Osteoblast (primary cell): ENCODE measurements at places on chromosomes 6 and 20. TPM values are rescaled to one million over a fixed set of nuclear protein-coding genes. Genes with fewer than 3 reads are reported as not detected.

PTPRT gene
- not detected in 2 replicates for total RNA-seq

OLIG3 gene
- not detected in 2 replicates for total RNA-seq

SASH1 gene
- 61.0 and 71.7 TPM in 2 replicates for total RNA-seq

DNA sequence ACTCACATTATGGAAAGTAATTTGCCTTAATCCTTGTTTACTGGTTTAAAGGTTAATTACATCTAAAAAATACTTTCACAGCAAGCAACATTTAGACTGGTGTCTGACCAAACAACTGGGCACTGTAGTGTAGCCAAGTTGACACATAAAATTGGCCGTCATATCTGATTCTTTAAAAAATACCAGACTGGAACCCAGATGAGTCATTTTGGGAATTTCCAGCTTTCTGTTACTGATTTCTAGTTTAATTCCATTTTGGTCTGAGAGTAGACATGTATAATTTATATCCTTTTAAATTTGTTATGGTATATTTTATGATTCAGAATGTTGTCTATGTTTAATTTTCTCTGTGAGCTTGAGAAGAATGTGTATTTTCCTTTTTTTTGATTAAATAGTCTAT is 44.1 kb downstream of the SCP2D1 start:
- H3K27me3 ChIP-seq, result no peaks in the 10 kb centered on the region
- H3K27ac ChIP-seq, result no peak overlapping the region
- H3K36me3 ChIP-seq, result no peaks in the 10 kb centered on the region
- no peak for DNase-seq
- H3K4me3 ChIP-seq, result no peak overlapping the region

DNA sequence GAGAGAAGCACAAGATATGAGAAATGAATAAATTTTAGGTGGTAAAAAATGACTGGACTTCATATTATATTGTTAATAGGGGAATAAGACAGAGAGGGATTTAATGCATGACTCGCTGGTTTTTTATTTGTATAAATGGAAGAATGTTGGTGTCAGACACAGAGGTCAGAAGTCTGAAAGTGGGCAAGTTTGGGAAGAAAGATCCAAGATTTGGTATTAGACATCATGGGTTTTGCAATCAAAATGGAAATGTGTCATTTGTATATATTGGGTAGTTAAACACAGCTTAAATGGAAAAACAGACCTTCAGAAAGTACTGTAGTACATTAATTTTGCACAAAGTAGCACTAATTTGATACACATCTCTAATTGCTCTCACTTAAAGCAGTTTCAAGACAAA is 96.2 kb downstream of the EYA4 start:
- no peaks in the 10 kb centered on the region for H3K27me3 ChIP-seq
- no peaks in the 10 kb centered on the region for H3K36me3 ChIP-seq
- no peak overlapping the region for H3K4me3 ChIP-seq
- DNase-seq, result no peak
